ENCODE measurements at places on chromosomes 7 and 10.

DNA sequence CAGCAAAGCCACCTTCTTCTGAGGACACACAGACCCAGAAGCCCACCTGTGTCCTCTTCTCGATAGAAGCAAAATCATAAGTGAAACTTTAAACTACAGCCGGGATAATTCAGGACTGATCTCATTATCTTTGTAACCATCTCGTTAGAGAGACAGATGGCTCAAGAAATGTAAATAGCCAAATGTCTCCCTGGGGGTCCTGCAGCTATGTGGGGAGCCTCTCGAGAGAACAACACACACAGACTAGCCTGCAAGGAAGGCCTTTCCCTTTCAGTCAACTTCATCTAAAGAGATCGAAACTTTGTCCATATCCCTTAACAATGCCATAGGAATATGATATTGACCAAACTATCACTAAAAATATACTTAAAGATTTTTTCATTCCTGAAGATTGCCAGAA lies 93.5 kb downstream of the VWC2 start:
- no peak for DNase-seq

GRCh38 chr7:115721293-115722217 lies 309.0 kb downstream of the TFEC start:
- DNase-seq, result no peak

GRCh38 chr10:92242910-92243671 lies 47.8 kb downstream of the CPEB3 start:
- peak; percentile 82 for DNase-seq

DNA sequence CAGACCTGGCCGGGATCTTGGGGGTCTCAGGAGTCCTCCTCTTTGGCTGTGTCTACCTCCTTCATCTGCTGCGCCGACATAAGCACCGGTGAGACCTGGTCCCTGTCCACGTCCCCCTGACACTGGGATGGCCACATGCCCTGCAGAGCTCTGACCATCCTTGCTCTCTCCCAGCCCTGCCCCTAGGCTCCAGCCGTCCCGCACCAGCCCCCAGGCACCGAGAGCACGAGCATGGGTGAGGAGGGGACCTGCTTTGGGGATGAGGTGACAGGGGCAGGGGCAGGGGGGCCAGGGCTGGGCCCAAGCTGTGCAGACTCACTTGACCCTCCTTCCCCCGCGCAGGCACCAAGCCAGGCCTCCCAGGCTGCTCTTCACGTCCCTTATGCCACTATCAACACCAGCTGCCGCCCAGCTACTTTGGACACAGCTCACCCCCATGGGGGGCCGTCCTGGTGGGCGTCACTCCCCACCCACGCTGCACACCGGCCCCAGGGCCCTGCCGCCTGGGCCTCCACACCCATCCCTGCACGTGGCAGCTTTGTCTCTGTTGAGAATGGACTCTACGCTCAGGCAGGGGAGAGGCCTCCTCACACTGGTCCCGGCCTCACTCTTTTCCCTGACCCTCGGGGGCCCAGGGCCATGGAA lies 959 bp downstream of the PVRIG start:
- DNase-seq, result no peak

- no peak for DNase-seq
Observed at GRCh38 chr10:77608281-77608680, 29.3 kb downstream of the KCNMA1 start.

DNA sequence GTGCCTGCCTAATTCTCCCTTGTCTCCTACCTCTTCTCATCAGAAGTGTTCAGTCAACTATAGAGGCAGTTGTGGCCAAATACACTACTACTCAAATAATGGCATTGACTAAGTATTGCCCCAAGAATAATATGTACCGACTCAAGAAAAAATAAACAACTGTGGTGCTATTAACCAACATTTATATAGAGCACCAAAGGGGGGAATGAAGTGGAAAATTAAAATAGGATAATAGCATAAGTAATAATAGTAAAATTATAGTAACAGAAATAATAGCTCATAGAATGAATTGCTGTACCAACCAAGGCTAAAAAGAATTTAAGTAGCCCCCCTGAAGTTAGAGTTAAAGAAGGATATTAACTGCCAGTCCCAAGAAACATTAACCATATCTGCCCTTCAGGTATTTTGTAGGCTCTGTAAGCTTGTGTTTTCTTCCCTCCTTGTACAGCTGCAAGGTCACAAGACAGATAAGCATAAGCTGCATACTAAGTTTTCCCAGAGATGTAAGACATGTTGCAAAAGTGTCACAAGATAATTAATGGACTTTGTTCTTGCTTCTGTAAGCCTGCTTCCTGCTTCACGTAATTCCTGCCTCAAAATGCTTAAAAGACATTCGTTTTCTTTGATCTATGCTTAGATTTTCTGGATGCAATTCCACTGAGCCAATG lies 10.9 kb upstream of the CYREN start:
- peak; percentile 22 for DNase-seq

GRCh38 chr10:58851606-58852005 lies 324.8 kb upstream of the PHYHIPL start:
- DNase-seq, result no peak

- no peak for DNase-seq
Observed at GRCh38 chr7:39526666-39527065, 39.5 kb upstream of the YAE1 start.

GRCh38 chr7:108370616-108371015 lies 85.6 kb downstream of the NRCAM start:
- no peak for DNase-seq

GRCh38 chr7:30934732-30935568 lies 23.3 kb downstream of the AQP1 start:
- no peak for DNase-seq

DNA sequence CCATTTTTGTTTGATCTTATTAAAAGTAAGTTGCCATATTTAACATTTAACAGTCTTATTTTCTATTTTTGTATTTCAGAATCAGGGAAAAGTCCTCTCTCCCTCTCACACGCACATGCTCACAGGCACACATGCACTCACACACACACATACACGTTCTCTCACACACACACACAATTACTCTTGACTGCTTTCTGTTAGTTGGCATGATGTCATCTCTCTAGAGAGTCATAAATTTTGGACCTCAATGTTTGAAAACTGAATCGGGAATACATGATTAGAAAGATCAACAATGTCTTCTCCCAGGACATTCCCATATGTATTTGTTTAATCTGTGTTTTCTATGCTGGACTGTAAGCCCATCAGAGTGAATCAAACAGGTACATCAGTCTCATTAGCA lies 165.7 kb upstream of the AHR start:
- DNase-seq, result no peak

DNA sequence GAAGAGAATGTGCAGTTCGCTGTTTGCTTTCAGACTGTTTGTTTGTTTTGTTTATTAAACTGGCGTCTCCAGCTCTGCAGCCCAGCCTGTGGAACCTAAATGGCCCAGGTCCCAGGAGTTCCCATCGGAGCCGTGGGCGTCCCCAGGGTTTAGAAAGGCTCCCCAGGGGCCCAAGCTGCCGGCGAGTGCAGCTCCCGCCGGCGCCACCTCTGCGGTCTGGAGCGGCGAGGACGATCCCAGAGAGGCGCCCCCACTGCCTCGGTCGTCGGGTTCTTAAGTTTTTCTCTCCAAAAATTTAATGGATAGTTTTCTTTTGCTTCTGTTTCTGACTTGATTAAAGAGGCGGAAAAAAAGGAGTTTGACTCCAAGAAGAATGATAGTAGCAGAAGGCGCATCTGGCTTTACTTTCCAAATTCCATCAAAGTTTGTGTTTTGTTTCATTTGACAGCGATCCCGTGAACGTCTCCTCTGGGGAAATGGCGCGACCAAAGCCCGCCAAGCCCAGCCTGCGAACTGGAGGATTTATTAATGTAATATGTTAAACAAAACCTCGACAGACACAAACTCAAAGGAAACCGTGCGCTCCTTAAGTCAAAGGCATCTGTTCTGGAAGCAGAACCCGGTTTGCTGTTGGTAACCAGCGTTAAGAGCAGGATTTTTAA lies 718 bp upstream of the FZD1 start:
- DNase-seq, result peak; percentile 54

DNA sequence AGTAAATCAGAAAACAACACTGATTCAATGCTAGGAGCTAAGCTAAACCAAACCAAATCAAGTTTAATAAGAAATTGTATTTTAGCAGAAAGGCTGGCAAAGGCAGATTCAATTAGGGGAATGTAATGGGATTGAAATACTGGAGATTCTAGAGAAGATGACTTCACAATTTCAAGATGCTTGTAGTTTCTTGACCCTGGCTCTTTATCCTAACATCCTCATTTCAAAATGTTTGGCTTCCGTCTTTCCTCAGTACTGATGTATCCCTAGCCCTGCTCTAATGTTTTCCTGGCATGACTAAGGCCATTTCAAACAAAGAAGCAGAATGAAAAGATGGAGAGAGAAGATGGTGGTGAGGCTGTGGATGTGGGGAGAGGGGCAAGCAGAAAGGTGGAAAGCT lies 2.7 kb upstream of the JCAD start:
- no peak for DNase-seq

GRCh38 chr10:17562614-17563013 lies 54.6 kb downstream of the HACD1 start:
- no peak for DNase-seq

DNA sequence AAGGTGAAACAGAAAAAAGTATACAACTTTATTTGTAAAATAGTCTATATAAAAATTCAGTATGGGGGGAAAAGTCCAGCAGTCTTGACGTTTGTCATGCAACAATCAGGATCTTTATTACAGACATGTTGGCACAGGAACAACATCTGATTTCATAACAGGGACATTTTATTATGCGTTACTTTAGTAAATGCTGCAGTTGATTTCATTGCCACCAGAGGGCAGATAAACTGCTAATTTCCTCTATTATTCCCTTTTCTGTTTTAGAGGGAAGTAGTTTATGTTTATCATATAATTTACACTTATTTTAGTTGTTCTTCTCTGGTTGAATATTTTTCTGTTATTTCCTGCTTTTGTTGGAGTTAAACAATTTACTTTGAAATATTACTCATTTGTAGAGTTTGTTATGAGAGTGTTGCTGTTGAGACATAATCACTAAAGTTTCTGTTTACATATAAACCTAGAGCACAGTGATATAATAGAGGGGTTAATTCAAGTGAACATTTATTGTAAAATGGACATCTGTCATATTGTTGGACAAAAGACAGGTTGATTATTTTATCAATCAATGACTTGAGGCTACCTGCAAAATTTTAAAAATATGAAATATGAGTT lies 3.3 kb downstream of the PLXDC2 start:
- peak; percentile 86 for DNase-seq

DNA sequence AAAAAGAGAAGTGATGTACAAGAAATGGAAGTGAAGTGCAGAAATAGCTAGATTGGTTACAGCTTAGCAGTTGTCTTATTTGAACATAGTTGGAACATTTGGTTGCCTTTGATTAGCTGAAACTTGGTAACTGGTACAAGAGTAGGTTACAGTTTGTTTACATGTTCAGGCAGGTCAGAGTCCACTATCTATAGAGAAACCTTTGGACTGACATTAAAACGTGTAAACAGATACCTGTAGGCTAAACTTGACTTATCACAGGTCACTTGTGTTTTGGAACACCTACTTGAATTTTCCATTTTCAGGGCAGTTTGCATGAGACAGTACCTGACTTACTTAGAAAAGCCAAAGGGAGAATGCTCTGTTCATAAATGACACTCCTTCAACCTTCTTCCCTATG lies 28.5 kb upstream of the CYP2C8 start:
- DNase-seq, result no peak

DNA sequence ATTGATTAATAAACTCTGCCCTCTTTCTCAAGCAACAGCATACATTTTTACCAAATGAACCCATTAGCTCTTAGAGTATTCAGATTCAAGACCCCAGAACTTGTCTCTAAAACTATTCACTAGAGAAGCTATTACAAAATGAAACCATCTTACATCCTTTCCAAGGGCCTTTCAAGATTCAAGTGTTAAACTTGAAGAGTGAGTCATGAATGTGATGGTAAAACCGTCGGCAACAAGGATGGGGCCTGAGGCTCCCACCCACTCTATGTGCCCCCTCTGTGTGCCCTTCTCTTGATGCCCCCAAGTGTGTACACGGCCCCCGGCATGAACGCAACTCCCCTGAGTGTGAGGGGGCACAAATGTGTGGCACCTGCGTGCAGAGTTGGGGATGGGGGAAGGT lies 46.4 kb downstream of the SFMBT2 start:
- no peak for DNase-seq

- DNase-seq, result no peak
Observed at GRCh38 chr10:15784662-15785300, 65.1 kb upstream of the ITGA8 start.

- DNase-seq, result peak; percentile 43
Observed at GRCh38 chr7:137953665-137954470, 48.0 kb downstream of the CREB3L2 start.

DNA sequence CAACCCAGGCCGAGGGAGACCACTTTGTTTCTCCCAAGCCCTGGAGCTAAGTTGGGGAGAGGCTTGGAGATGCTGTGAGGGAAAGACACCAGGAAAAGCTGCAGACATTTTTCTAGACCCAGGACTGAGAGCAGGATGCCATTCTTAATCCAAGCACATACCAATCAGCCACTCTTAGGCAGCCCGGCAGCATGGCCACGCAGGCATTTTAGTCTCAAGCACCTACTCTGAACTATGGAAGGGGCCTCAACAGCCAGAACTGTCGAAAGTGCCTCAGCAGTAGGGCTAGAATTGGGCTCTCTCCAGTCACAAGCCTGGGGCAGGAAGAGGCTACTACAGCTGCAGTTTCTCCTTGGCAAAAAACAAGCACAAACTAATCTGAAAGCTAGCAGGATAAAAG lies 57.8 kb downstream of the GCC1 start:
- no peak for DNase-seq

DNA sequence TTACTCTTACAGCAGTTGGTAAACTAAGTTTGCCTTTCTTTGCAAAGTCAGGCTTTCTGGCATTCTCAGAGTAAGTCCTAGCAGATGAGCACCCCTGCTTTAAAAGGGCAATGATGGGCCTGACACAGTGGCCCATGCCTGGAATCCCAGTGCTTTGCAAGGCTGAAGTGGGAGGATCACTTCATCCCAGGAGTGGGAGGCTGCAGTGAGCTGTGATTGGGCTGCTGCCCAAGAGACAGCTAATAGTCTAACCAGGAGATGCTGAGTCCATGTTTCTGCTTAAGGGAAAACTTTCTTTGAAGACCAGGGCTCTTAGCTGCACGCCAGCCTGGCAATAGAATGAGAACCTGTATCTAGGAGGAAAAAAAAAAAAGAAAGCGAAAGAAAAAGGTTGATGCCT lies 100.2 kb upstream of the MPP7 start:
- no peak for DNase-seq

DNA sequence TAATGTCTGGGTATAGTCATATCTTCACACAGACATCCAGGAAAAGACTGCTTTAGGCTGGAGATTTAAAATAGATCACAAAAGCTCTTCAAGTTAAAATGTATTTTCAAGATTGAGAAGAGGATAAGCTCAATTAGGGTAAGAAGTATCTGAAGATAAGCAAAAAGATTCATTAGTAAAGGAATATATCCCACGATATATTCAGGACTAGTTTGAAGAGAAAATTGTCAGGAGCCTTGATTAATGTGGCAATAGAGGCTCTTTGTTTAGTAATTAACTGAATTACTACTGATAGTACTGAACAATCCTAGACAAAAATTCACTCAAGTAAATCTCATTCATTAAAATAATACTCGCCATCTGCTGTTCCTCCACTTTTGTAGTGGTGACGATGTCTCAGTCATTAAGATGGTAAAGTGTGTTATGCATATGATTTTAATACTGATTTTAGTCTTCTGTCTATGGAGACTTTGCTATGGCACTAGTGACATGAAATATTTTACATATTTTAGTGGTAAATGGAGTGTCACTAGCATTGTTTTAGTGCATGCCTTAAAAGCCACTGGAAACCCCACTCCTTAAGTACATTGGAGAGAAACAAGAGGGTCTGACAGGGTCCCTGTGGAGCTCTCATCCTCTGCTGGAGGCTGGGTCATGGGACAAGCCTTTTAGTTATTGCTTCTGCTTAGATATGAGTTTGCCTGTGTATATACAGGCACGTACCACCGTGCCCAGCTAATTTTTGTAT lies 32.8 kb downstream of the INPP5F start:
- no peak for DNase-seq
